ENCODE measurements at places on chromosomes 2 and 18.
A peak's percentile ranks its signal among the peaks of the same experiment; 100 is the strongest.

GRCh38 chr18:11981543-11982366 lies 448 bp downstream of the IMPA2 start:
- peak; percentile 19 for DNase-seq

DNA sequence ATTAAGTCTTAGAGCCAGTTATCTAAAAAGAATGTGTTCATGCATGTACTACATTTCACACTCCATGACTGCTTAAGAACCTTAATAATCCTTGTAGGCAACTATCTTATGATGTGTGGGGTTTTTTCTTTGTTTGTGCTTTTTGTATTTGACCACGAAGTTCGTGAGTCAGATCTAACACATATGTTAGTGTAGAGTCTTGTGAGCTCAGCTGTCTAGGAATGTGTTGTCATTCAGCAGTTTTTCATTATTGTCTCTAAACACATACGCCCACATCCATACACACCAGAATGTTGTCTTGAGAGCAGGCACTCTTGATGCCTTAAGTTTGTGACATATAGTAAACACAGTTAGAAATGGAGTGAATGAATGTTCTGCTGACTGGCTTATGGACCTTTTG lies 38.4 kb downstream of the CAB39 start:
- DNase-seq = no peak

DNA sequence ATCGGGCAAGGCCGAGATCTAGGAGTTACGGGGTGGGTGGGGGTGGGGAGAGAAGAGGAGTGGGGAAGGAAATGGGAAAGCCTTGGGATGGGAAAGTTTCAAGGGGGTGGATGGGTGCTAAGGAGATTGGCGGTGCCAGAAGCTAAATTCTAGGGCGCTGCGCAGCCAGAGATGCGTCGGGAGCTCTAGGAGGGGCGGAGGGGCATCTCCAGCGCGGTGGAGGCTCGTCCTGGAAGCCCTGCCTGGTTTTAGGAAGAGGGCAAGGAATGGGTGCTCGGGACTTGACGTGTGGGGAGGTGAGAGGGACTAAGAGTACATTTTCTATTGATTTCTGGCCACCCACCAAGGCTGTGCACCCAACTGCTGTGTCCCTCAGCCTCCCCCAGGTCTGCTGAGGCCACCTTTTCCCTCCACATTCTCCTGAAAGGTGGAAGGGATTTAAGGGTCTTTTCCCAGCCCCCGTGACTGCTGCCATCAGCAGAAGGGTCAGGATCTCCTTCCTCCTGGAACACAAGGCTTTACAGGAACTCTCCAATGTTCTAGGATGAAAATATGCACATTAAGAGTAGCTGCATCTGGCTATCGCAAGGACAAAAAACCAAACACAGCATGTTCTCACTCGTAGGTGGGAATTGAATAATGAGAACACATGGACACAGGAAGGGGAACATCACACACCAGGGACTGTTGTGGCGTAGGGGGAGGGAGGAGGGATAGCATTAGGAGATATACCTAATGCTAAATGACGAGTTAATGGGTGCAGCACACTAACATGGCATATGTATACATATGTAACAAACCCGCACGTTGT lies 1.4 kb downstream of the C2orf72 start:
- no peak for DNase-seq

GRCh38 chr18:79197531-79197930 lies 128.3 kb downstream of the ATP9B start:
- no peak for DNase-seq

DNA sequence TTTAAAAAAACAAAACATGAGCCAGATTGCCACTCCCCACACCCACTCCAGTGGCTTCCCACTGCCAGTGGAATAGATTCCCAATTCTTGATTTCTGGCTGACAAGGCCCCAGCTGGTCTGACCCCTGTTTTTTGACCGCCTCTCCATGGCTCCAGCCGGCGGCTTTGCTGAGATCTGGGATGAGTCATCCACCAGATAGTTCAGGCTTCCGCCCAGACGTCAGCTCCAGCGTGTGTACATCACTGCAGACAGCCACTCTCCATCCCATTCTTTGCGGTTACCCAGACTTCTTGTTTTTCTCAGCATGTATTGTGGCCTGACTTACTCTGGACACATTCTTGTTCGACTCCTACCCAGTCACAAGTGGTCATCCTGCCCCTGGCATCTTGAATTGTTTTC lies 227.9 kb downstream of the GBX2 start:
- DNase-seq = no peak

- peak; percentile 44 for DNase-seq
Observed at GRCh38 chr2:205617905-205618304, 64.4 kb upstream of the NRP2 start.

DNA sequence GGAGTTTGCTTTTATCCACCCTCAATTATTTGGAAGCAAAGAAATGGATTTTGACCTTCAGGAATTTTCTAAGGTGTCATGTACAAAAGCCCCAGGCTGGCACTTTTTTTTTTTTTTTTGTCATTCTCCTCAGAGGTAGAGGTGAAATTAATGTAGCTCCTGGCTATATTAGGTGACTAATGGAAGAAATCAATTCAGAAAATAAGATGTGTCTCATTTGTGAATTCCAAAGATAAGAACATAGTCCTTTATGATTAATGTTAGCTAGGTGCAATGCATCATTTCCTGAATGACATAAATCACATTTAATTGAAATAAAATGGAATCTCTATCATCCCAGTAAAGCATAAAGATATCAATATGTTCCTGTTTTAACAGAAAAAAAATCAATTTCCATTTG lies 477.6 kb downstream of the FBXO15 start:
- no peak for DNase-seq

- DNase-seq = peak; percentile 28
Observed at GRCh38 chr18:26159353-26159752, 25.7 kb downstream of the PSMA8 start.

GRCh38 chr2:95376311-95377215 lies 25.9 kb upstream of the FAHD2A start:
- no peak for DNase-seq

- DNase-seq = no peak
Observed at GRCh38 chr2:176123411-176124109, 1.0 kb downstream of the HOXD9 start.
